ENCODE measurements at places on chromosomes 7 and 10. TPM values are rescaled to one million over a fixed set of nuclear protein-coding genes. Genes with fewer than 3 reads are reported as not detected.

DNA sequence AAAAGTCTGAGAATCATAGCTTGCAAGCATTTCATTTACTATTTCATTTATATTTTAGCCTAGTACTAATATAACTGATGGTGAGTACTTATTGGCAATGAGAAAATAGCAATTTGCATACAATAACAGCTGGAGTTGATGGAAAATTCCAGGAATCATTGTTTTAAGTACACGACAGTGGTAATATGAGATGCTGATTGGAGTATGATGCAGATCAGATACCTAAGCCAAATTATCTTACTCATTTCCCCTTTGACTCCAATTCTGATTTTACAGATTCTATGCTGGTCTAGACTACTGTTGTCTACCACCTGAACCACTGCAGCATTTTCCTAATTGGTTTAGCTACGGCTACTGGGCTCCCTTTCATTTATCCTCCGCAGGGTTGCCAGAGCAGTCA is 36.7 kb downstream of the GNG11 start:
- DNase-seq = no peak

DNA sequence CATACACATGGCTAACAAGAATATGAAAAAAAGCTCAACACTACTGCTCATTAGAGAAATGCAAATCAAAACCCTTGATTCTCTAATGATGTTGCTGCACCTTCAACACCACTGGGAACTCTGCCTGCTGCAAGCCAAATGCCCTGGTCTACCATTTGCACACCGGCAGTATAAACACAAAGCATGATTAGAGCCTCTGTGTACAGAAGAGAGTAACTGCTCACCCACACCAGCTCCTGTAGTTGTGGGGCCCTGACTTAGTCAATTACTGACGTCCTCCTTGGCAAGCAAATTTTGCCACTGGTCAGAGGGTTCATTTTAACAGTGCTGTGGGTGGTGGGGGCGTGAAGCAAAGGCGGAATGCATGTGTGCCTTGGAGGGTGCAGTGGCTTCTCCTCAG is 96.1 kb upstream of the RHEB start:
- DNase-seq = no peak

DNA sequence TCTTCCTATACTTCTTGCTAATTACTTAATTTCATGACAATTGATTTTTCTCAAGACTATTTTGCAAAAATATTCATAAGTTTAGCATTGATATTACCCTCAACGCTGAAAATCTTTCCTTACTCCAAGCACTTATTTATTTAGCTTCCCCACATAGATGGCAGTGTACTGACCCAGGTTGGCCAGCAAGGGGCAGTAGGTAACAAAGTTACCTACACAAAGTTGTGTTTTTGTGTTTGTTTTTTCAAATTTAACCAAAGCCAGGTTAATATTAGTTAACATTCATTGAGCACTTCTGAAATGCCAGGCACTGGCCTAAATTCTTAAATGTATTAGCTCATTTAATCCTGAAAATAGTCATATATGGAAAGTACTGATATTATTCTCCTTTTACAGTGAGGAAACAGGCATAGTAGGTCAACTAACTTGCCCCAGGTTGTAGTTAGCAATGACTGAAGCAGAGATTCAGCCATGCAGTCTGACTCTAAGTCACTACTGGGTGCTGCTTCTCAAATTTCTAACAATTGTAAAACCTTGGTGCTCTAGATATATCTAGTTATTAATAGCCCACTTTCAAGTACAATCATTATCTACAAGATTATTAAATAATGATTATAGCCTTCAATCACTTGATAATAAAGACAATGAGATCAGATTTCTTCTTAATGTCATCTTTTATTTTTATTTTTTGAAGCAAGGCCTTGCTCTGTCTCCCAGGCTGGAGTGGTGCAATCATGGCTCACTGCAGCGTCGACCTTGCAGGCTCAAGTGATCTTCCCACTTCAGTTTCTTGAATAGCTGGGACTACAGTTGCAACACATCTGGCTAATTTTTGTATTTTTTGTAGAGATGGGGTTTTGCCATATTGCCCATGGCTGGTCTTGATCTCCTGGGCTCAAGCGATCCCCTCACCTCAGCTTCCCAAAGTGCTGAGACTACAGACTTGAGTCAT is 5.8 kb upstream of the GGCT start:
- no peak for DNase-seq

GRCh38 chr10:6916601-6917000 is 336.5 kb upstream of the PRKCQ start:
- no peak for DNase-seq

- DNase-seq = no peak
These were observed 381.9 kb upstream of the SEMA3C start for GRCh38 chr7:81300753-81301152.

Gene ANKRD7
- total RNA-seq = not detected

Gene SLC29A4
- 0.16 TPM for total RNA-seq

DNA sequence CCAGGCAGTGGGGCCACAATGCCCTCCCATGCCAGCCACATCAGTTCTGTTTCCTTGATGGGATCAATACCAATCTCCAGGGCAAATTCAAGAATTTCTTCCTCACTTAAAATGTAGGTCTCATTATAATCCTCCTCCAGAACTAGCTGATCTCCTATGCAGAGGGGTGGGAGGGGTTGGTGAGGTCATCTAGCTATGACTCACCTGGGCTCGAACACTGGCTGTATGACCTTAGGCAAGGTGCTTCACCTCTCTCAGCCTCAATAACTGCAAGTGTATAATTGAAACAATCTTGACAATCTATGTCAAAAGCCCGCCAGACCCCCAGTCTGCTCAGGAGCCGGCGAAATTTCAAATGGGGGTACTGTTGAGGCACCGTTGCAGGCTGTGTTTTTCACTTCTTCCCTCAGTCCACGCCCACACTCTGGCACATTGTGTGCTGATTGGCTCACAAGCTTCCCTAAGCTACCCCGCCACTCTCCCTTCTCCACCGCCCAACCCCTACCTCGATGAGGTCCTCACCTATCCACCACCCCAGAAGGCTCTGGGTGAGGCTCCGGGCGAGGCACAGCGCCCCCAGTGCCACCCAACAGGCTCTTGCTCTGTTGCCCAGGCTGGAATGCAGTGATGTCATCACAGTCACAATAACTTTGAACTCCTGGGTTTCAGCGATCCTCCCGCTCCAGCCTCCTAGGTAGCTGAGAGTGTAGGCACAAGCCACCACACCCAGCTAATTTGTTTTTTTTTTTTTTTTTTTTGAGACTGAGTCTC is 70.5 kb downstream of the ZNF22 start:
- no peak for DNase-seq

DNA sequence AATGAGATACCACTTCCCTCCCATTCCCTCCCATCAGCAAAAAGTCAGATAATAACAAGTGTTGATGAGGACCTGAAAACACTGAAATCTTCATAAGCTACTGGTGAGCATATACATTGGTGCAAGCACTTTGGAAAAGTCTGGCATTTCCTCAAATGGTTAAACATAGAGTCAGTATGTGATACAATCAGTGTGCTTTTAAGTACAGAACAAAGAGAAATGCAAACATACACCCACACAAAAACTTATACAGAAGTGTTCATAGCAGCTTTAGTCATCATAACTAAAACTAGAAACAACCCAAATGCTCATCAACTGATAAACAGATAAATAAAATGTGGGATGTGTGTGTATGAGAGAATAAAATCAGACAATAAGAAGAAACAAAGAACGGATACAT is 261.9 kb downstream of the ELMO1 start:
- DNase-seq = no peak

Gene KCNIP2
- 0.87 TPM for total RNA-seq

DNA sequence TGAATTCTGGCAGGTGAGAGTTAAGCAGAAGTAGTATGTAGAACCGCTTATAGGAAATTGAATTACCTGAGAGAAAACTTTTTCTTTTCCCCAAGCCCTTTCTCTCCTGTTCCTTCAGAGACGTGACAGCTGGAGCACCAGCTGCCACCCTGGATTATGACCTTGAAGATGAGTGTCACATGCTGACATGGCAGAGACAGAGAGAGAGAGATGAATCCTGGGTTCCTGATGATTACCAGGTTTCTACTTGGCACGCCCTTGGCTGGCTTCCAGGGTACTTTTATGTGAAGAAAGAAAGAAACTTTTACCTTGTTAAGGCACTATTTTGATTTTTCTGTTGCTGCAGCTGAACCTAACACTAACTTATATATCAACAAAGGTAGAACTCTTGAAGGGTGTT is 99.9 kb downstream of the GPR26 start:
- no peak for DNase-seq

DNA sequence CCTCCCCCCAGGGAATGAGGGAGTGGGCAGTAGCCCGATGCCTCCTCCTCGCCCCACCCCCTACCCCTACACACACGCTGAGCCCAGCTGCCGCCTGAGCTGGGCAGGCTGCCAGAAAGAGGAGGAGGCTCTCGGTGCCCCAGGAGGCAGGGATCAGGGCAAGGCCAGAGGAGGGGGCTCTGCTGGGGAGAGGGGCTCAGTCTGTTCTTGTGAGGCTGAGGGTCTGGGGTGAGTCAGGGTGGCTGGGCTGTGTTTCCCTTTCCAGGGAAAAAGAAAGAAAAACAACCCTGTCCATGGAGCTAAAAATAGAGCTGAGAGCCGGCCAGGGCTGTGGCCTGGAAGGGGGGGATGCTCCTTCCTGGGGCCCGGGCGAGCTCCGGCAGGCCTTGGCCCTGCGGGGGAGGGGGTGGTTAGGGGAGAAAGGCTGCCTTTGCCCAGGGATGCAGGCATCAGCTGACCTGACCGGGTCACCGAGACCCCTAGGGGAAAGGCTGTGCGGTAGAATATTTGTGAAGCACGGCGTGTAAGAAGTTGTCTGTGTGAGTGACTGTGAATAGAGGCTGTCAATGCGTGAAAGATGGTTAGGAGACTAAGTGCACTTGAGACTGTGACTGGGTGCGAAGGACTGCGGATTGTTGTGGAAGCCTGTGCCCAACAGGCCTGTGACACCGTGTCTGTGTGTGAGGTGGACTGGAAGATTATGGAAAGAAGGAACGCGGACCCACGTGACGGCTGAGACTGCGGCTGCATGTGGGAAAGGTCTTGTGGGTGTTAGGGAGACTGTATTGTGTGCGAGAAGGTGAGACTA is 1.2 kb upstream of the LZTS2 start:
- peak; percentile 75 for DNase-seq

- DNase-seq = no peak
These were observed 267.4 kb downstream of the RNLS start for GRCh38 chr10:88315755-88316154.

GRCh38 chr7:80411621-80412020 is 100.2 kb downstream of the GNAT3 start:
- no peak for DNase-seq

Gene SFXN4
- 10.5 TPM for total RNA-seq

DNA sequence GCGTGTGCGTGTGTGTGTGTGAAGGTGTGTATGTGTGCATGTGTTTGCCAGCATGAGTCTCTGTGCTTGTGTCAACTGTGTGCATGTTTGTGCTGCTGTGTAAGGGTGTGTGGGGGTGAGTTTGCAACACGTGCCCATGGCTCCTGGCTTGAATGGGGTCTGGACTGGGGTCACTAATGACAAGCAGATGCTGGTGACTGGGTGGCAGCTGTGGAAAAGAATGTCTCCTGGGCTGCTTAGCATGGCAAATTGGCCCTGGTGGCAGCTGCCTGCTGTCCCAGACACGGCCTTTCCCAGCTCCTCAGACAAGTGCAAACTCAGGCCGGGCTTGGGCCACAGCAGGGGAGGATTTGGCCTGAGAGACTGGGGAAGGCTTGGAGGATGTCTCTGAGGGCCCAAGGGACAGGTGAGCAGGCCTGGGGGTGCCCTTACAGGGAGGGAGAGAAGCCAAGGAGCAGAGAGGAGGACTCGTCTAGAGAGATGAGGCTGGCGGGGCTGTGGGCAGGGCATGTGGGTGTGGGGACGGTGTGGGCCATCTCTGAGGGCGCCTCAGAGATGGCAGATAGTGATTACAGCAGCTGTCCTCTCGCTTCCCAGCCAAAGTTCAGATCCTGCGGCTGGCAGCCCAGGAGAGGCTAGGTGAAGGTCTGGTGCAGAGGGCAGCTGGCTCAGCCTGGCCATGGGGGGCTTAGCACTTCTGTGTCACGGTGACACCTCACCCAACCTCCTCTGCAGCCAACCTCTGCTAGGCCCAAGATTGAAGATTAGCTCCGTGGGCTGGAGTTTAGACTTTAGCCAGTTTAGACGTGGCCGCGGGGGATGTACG is 1.5 kb downstream of the AQP1 start:
- DNase-seq = no peak

Gene KNDC1
- not detected for total RNA-seq

Gene MYO3A
- not detected for total RNA-seq

Gene LRRC61
- total RNA-seq = 8.4 TPM

DNA sequence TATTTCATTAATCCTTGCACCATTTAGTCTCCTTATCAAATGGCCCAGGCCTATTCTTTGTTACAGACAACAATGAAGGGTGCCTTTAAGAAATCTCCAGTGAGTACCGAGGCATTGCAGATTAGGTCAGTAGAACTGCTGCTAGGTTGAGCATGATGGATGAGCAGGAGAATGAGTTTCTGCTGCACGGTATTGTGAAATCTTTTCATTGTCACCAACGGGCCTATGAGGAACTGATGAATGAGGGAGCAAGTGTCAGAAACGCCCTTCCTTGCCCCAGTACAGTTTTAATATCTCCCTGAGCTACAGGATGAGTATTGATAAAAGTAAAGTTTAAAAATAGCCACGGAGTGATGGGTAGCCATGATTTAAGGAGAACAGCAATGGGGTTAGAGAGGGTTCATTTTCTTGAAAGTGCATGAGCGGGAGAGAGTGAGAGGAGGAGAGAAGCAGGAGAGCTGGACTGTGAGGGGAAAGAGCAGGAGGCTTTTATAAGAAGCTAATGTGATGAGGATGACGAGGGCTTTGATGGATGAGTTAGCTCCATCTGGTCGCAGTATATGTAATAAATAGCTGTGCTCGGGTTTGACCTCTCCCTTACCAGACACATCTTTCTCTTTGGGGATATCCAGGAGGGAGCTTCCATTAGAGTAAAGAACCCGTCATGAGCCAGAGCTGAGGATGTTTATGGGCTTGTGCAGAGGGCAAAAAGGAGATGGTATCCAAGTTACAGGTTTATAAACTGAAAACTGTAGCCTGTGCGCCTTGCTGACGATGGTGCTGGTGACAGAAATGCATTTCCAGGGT is 526.1 kb downstream of the LRMDA start:
- DNase-seq = no peak

DNA sequence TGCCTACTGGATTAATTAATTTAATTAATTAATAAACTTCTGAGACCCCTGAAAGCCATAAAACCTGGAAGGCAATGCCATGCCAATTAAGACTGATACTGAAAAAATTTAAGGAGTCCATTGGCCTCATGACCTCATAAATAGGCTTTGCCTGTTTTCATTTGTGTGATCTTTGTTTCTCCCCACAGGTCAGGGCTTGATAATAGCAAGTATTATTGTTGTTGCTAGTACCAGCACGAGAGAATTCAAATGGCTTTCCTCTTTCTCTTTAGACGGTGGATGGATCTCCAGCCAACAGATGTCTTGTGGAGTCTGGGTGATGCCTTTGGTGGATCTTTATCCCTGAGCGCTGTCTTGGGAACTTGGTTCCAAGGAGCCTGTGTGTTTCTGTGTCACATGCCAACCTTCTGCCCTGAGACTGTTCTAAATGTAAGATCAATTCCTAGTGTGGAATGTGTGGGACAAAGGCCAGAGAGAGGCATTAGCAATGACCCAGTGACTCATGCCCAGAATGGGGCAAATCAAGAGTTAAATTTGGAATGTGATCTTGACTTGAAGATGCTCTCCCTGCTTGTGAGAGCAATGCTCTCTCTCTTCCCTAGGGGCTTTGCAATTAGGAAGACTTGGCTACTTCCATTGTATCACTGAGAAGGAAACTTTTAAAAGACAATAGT is 17.7 kb downstream of the ACSM6 start:
- no peak for DNase-seq

All from CD8-positive, alpha-beta T cell (primary cell).